ENCODE measurements at places on chromosomes 12 and 14. TPM values are rescaled to one million over a fixed set of nuclear protein-coding genes. Genes with fewer than 3 reads are reported as not detected.
A peak's percentile ranks its signal among the peaks of the same experiment; 100 is the strongest.

GRCh38 chr14:92499234-92499633 is 14.3 kb upstream of the RIN3 start:
- no peak for DNase-seq

The LUM gene
- not detected for total RNA-seq

DNA sequence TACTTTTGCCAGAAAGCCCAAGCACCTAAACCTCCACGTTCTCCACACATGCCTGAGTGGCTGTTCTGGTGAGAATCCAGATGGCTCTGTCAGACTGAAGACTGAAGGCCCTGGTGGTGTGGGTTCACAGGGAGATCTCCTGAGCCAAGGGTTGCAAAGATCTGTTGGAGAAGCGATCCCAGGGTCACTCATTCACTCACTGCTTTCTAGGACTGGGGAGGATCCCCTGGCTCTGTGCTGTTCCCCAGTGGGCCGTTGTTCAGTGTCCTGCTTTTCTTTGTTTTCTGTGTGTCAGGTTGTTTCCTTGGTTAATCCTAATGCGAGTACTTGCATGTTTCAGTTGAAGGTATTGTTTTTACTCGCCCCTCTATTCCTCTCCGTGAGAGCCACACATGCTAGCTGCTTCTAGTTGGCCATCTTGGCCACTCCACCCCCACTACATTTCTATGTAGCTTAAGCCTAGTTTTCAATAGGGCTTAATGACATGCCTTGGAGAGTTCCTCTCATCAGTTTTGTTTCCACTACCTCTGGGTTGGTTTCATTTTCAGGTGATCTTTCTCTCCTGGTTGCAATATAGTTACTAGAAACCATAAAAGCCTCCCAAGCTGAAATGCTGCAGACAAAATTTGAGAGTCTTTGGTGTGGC is 144.5 kb upstream of the SLC38A2 start:
- no peak for DNase-seq

GRCh38 chr14:54344445-54344844 is 52.4 kb upstream of the CDKN3 start:
- no peak for DNase-seq

GRCh38 chr14:85878874-85879273 is 348.9 kb downstream of the FLRT2 start:
- no peak for DNase-seq

DNA sequence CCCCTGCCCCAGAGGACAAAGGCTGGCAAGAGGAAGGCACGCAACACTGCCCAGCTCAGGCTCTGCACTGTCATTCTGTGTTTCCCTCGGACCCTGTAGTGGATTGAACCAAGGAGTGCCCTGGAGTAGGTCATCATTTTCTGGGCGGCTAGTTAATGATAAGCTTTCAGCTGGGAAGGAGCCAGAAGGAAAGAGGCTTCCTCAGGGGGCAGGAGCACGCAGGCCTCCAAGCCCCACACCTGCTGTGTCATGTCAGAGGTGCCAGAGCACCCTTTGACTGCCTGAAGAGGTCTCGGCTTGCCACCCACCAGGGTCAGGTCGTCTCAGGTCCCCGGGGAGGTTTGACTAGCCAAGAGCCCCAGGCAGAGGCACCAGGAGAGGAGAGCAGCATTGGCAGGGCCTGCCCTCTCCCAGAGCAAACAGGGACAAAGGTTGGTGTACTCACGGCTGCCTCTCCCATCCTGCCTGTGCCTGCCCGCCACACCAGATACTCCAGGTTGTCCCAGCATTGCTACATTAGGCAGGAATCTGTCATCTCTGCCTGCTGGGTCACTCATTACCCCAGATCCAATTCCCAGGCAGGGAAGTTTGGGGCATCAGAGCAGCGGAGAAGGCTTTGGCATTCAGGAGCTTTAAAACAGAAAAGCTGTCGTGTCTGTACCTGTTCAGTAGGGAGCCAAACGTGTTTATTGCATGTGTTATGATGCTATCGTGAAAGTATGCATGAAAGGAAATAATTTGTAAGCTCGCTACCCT is 33.5 kb upstream of the ATP2A2 start:
- DNase-seq: no peak

- no peak for DNase-seq
Measured at GRCh38 chr12:65325183-65325582, 46.7 kb downstream of the MSRB3 start.

The RNASE7 gene
- not detected for total RNA-seq

The LGALS3 gene
- 69.3 TPM for total RNA-seq

- no peak for DNase-seq
Measured at GRCh38 chr14:36591482-36591881, 9.1 kb upstream of the NKX2-8 start.

DNA sequence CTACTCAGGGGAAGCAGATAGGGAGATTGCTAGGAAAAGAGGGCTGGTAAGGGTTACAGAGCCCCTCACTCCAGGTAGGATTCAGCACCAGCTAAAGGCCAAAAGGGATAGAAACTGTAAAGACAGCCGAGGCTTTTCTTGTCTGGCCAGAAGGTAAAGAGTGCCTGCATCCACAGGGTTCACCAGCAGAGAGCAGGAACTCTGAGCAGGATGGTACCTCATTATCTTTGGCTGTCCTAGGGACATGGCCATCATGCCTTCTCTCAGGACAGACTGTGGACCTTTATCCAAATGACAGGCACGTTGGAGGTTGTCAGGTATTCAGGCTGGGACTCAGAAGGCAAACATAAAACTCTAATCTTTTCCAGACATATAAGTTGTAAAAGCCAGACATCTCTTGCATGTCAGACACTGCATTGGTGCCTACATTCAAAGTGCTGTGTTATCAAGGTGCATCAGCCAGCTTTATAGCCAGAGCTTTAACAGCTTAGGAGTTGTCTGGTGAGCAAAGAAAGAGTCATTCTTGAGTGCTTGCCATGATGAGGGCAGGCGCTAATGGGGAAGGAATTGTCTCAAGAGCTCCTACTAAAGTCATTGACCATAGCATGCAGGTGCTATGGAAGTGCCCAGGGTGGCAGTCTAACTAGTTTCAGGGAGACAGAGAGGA is 89.5 kb downstream of the PELI2 start:
- DNase-seq: no peak

DNA sequence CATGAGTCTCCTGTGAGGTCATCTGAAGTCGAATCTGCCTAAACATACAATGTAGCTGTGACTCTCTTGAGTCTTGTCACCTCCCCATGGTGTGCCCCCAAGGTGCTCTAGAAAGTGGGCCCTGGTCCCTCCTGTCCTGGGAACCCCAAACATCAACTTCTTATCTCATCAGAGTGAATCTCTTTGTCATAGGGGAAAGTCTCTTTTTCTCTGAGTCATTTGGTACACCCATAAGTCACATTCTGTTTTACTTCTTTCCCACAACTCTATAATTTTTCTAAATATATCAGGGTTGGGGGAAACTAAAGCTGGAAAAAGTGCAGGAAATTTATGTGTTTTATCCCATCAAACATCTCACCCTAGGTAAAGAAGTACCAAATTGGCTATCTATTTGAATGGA is 12.9 kb downstream of the SDR9C7 start:
- DNase-seq: no peak

DNA sequence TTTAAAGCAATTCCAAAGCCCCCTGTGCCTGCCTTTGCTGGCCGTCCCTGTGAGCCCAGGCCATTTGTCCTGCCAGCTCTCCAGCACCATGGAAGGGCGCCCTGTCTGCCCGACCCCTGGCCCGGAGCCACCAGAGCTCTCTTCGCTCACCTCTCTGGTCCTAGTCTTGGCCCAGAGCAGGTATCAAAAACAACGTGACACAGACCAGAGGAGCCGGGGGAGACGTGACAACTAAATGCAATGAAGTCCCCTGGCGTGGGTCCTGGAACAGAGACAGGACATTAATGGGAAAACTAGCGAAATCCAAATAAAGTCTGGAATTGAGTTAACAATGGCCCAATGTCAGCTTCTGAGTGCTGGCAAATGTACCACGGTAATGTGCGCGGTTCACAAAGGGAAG is 83.2 kb upstream of the DIO3 start:
- no peak for DNase-seq

- DNase-seq: no peak
Measured at GRCh38 chr12:83214185-83214584, 527.5 kb downstream of the TMTC2 start.

- DNase-seq: no peak
Measured at GRCh38 chr12:56146492-56147460, 5.6 kb upstream of the MYL6B start.

The TMEM30B gene
- total RNA-seq: not detected

The CCDC88C gene
- 13.2 TPM for total RNA-seq

The PTPRQ gene
- not detected for total RNA-seq

GRCh38 chr12:67482751-67483661 is 165.5 kb upstream of the DYRK2 start:
- DNase-seq: peak; percentile 63

- DNase-seq: no peak
Measured at GRCh38 chr12:108112832-108113556, 16.1 kb upstream of the WSCD2 start.

GRCh38 chr12:124389138-124389724 is 94.3 kb downstream of the RFLNA start:
- DNase-seq: peak; percentile 80

GRCh38 chr12:243381-243780 is 19.3 kb downstream of the SLC6A13 start:
- DNase-seq: no peak

GRCh38 chr12:53543539-53543938 is 36.3 kb upstream of the NPFF start:
- DNase-seq: peak; percentile 59

- DNase-seq: no peak
Measured at GRCh38 chr14:44154874-44155273, 352.2 kb downstream of the FSCB start.

- DNase-seq: no peak
Measured at GRCh38 chr14:51931308-51931707, 58.0 kb upstream of the RTRAF start.

DNA sequence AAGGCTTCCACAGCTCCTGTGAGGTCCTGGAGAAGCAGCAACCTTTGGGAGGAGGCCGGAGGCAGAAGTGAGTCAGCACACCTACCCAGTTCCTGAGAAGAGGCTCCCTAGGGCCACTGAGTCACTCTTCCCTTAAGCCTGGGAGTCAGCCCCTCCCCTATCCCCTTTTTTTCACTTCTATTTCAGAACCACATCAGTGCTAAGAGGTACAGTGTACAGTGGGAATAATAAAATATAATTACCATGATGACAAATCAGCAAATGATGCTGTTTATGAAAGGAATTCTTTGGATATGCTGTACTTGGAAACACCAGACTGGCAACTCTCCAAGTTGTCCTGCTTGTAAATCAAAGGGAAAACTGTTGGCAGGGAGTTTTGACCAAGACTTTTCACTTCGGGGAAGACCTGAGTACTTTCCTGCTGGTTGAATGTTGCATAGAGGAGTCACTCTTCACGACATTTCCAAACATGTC is 7.8 kb upstream of the TBPL2 start:
- peak; percentile 99 for DNase-seq

DNA sequence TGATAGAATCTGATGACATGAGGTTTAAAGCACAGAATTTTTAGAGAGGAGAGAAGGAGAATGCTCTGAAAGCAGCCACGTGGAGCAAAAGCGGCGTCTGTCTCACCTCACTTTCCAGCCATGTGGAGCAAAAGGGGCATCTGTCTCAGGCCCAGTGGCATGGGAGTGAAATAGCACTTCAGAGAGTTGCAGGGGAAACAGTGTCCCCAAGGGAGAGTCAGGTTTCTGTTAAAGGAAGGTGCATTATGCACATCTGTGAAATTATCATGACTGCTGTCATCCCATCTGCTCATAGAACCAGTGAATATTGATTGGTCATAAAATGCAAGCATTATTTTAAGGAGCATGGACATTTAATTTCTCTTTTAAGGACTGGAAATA is 124.0 kb downstream of the BICD1 start:
- DNase-seq: no peak

The MYH6 gene
- not detected for total RNA-seq

The MAX gene
- total RNA-seq: 83.7 TPM

GRCh38 chr12:59142183-59142790 is 222.0 kb upstream of the LRIG3 start:
- no peak for DNase-seq
